ENCODE measurements at places on chromosomes 5 and 9.

- DNase-seq, result no peak
These were observed 3.8 kb downstream of the ZNF618 start for GRCh38 chr9:113879911-113880310.

- DNase-seq, result no peak
These were observed 154.2 kb upstream of the WWC1 start for GRCh38 chr5:168137265-168137664.

- no peak for DNase-seq
These were observed 57.2 kb upstream of the RNF130 start for GRCh38 chr5:180128671-180129261.

GRCh38 chr9:133637451-133638055 lies 1.4 kb downstream of the DBH start:
- DNase-seq, result no peak

GRCh38 chr5:168788107-168788506 lies 208.9 kb upstream of the PANK3 start:
- DNase-seq, result no peak

DNA sequence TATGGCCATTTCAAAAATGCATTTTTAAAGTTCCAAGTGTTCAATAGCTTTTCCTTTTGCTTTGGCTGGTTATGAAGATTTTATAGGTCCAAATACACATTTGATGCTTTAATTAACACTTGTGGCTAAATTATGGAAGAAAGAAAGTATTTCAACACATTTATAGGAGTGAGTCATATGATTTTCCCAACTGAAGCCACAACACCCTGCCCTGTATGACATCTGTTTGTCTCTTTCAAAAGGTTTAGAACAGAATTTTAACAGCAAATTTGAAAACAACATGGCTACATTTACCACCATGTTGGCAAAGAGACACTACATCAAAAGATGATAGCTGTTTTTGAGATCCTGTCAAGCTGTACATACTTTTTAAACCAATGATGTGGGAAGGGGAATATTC lies 99.4 kb downstream of the TMEM174 start:
- DNase-seq, result no peak

GRCh38 chr9:87521834-87522233 lies 24.2 kb downstream of the DAPK1 start:
- DNase-seq, result no peak

GRCh38 chr5:127353327-127353726 lies 62.7 kb downstream of the MEGF10 start:
- no peak for DNase-seq

GRCh38 chr9:111037708-111038330 lies 451 bp downstream of the LPAR1 start:
- no peak for DNase-seq

- DNase-seq, result no peak
These were observed 4.0 kb downstream of the CAMSAP1 start for GRCh38 chr9:135903358-135903656.
